SHP77 (cell line): ENCODE measurements at places on chromosomes 5 and 9.
A peak's percentile ranks its signal among the peaks of the same experiment; 100 is the strongest.

GRCh38 chr5:171570244-171570825 lies 150.9 kb downstream of the FGF18 start:
- DNase-seq: no peak

DNA sequence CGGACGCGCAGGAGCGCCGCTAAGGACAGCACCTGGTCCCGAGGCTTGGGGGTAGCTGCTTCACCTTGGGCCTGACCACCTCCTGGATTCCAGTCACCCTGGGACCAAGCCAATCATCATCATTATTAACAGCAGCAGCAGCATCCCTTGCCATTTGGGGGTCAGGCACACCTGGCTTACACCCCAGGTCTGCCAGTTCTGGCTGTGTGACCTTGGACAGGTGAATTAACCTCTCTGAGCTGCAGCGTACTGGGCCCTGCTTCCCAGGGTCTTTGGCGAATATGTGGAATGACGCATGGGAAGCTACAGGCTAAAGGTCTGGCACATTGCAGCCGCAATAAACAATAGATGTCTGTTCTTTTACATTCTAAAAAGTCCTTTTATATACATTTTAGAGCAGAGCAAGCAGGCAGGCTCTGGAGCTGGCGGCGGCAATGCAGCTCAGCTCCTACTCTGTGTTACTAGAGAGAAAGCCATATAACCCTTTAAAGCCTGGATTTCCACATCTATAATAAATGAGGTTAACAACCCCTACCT lies 97.8 kb upstream of the CPLX2 start:
- no peak for DNase-seq

- peak; percentile 24 for DNase-seq
Measured at GRCh38 chr9:100324594-100325200, 28.0 kb downstream of the TEX10 start.

GRCh38 chr5:156624686-156625085 lies 225.4 kb upstream of the PPP1R2B start:
- no peak for DNase-seq

- no peak for DNase-seq
Measured at GRCh38 chr5:61641748-61642565, 309.9 kb downstream of the ZSWIM6 start.

GRCh38 chr5:52985306-52985705 lies 3.8 kb upstream of the ITGA2 start:
- no peak for DNase-seq

- no peak for DNase-seq
Measured at GRCh38 chr5:156920042-156920860, 42.8 kb downstream of the TIMD4 start.

GRCh38 chr9:121750715-121751623 lies 99.5 kb downstream of the DAB2IP start:
- no peak for DNase-seq

DNA sequence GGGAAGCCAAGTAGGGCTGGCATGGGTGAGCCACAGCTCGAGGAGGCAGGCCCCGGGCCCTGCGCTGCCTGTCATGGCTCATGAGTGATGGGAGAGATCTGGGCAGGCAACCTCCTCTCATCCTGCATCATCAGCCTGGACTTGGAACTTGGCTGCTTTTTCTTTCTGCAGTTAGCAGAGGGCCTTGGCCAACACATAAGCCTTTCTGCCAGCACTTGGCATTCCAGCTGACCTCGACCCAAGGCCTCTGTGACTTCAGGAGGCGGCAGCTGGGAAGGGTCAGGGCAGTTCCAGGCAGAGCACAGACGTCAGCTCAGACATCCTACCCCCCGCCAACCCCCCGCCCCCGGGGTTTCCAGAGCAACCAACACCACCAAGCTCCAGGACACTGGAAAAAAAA lies 7.6 kb downstream of the S1PR3 start:
- DNase-seq: no peak

- DNase-seq: no peak
Measured at GRCh38 chr9:32344551-32345182, 39.8 kb upstream of the ACO1 start.

- no peak for DNase-seq
Measured at GRCh38 chr5:154198611-154199230, 8.2 kb downstream of the GALNT10 start.

DNA sequence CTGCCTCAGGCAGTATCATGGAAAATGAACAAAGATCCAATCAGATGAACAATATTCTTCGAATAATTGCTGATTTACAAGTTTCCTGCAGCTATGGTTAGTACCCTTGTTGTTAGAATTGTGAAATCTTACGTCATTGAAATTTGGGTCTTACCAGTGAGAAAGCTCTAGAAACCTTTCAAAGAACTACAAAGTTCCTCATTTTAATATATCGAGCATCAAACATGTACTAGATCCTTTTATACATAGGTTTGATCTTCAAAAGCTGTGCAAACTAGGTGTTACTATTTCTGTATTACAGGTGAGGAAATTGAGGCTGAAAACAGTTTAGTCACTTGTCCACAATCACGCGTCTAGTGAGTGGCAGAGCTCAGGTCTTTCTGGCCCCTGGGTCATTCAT lies 43.7 kb upstream of the ANGPTL2 start:
- DNase-seq: no peak

GRCh38 chr5:13470975-13471374 lies 473.5 kb downstream of the DNAH5 start:
- DNase-seq: no peak

GRCh38 chr9:77440057-77440456 lies 208.1 kb downstream of the GNA14 start:
- no peak for DNase-seq

DNA sequence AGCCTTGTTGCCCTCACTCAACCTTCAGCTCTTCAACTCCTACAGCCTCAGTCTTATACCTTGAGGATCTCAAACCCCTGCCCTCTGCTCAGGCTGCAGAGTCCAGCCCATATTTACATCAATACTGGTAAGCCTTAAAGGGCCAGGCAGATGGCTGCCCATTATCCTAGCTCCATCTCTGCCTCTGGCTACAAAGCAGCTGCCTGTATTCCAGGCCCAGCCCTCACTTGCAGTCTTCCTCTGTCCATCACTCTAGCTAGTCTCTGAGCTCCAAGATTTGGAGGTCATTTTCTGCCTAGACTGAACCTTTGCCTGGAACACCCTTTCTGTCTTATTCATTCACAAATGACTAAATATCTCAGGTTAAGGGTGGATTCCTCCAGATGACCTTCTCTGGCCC lies 50.2 kb upstream of the GALNT10 start:
- DNase-seq: no peak

DNA sequence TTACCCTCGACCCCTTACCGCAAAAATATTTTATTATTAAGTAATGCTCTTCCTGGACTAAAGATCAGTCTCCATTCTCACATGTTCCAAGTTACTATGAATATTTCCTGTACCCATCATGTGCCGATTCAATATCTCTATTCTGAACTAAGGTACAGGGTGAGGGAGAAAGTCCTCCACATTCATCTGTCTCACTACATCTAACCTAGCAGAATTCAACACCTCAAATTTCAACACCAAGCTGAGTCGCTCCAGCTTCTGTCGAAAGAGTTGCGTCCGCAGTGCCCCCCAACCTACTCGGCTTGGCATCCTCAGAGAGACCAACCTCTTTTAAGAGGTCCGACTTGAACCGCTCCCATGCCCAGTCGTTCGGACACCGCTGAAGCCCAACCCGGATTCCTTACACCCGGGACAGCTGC lies 1.0 kb downstream of the CERT1 start:
- DNase-seq: no peak

DNA sequence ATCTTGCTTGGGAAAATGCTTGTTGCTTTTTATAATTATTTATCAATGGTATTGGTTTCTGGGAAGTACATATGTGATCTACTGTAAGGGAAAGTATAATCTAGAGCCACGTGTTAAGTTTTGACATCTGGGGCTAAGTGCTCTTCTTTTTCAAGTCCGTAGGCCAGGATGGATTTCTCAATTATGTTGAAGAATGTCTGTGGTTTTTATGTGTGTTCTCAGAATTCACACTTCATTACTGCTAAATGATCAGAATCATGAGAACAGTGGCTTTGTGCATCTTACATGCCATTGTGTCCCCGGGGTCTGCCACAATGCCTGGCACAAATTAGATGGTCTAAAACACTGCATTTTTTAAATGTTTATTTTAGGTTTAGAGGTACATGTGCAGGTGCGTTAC lies 14.5 kb upstream of the AUH start:
- DNase-seq: no peak

GRCh38 chr5:68344447-68345111 lies 129.0 kb downstream of the PIK3R1 start:
- no peak for DNase-seq

GRCh38 chr9:135130207-135130976 lies 42.9 kb downstream of the OLFM1 start:
- DNase-seq: no peak

GRCh38 chr9:98491828-98492227 lies 216.9 kb downstream of the GABBR2 start:
- DNase-seq: no peak

DNA sequence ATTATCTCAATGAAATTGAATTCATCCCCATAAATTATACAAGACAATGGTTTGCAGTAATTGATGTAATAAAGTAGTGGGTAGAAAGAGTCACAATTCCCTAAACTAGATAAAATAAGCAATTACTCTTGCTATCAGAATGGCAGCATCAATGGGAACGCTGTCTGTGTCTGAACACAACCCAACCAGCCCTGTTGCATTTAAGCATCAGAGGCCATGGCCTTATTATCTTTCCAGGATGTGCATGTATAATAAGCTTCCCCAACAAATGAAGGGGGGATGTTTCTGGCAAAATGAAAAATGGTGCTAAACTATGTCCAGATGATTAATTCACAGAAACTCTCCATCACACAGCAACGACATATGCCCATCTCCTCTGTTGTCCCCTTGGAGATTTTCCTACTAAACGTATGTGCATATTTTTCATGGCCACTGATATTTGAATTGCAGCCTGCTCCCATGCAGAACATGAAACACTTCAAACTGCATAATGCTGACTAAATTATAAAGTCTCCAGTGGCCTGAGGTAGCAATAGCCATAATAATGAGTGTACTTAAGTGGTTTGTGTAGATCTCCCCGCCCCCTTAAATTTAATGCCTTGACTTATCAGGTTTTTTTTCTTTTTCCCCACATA lies 306.9 kb upstream of the ADAMTS16 start:
- DNase-seq: no peak

- no peak for DNase-seq
Measured at GRCh38 chr9:71704796-71705195, 63.5 kb downstream of the CEMIP2 start.

GRCh38 chr9:113602126-113603047 lies 138.9 kb downstream of the RGS3 start:
- peak; percentile 51 for DNase-seq

GRCh38 chr9:137176302-137177182 lies 4.7 kb upstream of the TMEM210 start:
- DNase-seq: no peak

GRCh38 chr5:90017239-90017638 lies 392.3 kb downstream of the CETN3 start:
- DNase-seq: no peak

DNA sequence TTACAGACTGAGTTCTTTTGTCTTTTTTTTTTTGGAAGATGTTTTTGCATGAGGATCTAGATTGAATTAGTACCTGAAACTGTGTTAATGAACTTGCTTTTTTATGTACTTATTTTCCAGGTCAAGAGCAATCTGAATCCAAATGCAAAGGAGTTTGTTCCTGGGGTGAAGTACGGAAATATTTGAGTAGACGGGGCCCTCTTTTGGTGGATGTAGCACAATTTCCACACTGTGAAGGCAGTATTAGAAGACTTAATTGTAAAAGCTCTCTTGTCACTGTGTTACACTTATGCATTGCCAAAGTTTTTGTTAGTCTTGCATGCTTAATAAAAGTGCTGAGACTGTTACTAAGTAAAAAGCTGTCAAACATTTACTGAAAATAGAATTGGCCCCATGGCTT lies 14.5 kb downstream of the SLC23A1 start:
- DNase-seq: no peak

DNA sequence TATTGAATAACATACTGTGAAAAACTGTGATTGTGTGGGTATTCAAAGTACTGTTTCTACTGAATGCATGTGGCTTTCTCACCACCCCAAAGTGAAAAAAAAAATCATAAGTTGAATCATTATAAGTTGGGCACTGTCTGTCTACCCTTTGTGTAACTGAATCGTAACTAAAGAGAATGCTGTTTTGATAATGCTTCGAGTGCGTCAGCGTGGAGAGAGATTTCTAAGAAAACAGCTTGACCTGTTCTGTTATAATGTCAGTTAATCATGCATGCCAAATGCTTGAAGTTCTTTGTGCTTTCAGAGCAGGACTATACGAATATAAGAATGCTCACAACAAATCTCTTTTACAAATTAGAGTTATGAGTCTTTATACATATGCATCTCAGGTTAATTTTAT lies 148.8 kb upstream of the SGCD start:
- no peak for DNase-seq

- DNase-seq: no peak
Measured at GRCh38 chr5:1061916-1062315, 49.9 kb downstream of the SLC12A7 start.

- DNase-seq: no peak
Measured at GRCh38 chr5:76724871-76725270, 8.9 kb downstream of the F2R start.

DNA sequence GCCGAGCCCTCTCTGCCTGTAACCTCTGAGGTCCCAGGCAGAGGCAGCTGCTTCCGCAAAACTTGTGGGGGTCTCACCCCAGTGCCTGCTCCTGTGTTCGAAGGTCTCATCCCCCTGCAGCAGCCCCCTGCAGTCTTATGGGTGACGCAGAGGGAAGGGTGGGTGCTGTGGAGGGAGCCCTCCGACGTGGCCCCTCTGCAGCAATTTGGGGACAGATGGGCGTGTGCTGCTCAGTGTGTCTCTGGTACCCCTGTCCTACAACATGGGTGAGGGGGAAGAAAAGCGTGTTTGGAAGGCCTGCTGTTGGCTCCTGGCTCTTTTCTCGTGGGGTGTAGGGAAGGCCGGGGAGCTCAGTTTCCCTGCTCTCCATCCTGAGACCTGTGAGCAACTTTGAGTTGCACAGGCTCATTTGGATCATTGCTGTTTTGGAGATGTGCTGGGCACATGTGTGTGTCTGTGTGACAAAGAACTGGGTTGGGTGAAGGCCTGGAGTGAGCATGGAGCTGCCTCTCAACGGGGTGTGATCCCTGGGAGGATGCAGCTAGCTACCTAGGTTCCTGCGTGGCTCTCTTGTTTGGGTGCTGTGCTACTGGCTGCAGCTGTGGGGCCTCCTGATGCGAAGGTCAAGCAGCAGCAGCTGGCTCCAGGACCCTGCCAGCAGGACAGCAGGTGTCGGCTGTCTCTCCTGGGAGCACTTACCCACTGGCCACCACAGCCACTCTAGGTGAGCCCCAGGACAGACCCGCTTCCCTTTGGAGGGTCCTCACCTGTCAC lies 179.6 kb upstream of the PITX1 start:
- DNase-seq: peak; percentile 34

- no peak for DNase-seq
Measured at GRCh38 chr5:115770466-115770865, 46.0 kb downstream of the CDO1 start.

DNA sequence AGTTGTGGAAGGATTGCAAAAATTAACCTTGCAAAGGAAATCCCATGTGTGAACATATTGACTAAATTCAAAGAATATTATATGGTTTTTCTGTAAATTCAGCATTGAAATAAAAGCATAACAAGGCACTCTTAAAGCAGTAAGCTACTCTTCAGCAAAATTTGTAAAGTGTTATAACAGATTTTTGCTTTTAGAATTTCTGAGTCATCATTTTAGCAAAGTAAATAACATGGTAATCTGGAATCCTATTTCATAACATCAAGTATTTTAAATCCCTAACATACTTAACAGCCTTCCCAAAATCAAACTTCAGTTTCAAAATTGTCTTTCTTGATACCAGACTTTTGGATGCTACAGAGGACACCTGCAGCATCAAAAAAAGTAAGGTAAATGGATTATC lies 436.0 kb upstream of the CDH9 start:
- no peak for DNase-seq
